Stimulated activated CD4-positive, alpha-beta T cell treated with anti-CD3 and anti-CD28 coated beads, Interleukin-15, amount 100 ng/mL, for 24 hours (primary cell): ENCODE measurements at places on chromosomes 5 and 9.

GRCh38 chr9:87062746-87063145, 115.4 kb upstream of the GAS1 start:
- DNase-seq = no peak

DNA sequence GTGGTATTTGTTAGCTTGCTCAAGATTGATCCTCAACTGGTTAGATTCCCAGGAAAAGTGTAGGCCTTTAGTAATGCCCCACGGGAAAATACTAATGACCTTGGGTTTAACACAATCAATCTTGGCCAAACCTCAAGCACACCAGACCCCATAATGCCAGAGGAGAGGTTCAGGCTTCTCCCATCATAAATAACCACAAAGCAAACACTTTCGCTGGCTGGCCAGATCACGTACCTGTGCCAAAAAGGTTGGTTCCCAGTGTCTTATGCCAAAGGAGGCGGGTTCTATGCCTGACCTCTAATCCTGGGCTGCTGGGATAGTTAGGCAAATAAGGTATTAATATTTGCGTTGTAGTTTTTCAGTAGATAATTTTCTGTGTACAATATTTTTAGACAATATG, 379.2 kb upstream of the CDH18 start:
- no peak for DNase-seq

DNA sequence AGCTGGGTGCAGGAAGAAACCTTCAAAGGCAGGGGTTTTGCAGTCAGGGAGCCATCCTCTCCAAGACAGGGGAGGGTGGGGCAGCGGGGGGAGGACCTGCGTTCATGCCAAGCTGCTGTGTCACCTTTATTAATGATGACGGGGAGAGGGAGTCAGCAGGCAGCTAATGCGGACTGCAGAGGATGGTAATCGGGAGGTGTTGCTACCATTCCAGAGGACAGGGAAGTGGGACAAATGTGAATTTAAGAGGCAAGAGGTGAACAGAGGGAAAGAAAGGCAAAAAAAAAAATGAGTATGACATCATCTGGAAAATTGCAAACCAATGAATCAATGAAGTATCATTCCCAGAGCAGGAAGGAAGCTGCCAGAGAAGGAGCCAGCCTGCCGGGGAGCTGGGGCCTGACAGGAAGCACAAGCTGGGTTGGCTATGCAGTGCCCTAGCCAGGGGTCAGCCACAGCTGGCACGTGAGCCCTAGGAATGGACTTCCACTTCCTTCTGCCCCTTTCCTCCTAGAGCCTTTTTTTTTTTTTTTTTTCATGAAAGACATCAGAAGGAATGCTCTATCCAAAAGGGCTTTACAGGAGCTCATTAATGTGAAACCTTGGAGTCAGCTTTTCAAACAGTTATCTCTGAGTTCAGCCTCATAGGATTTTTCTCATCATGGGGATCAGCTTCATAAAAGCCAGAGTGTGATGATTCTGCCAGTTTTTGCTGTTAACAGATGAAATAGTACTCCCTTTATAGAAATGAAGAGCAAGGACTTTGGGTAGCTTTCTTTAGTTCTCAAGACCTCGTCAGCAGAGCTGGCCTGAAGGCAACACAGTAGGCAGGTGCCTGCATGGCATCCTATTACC, 9.2 kb downstream of the INSYN2B start:
- DNase-seq = no peak

DNA sequence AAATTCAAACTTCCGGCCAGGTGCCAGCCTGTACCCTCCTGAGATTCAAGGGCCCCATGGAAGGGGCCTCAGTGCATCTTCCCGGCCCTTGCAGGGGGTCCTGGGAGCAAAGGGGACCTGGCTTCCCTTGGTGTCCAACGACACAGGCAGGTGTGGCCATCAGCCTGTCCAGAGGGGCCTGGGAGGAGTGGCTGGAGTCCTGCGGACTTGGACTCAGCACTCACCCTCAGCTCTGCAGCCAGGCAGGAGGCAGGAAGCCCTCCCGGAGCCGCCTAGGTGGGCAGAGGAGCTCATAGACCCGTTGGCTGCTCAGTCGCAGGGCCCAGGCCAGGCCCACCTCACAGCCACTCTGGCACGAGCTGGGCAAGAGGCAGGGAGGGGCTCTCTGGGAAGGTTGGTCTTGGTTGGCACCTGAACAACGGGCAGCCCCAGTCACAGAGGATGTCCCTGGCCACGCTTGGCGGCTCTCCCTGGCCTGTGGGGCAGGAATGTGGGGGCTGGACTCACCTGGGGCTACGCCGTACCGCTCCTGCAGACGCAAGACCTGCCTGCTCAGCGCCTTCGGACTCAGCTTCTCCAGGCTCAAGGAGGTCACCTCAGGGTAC, 53.8 kb upstream of the NRARP start:
- no peak for DNase-seq

- DNase-seq = no peak
Observed at GRCh38 chr9:127768698-127769097, 9.8 kb downstream of the SH2D3C start.

DNA sequence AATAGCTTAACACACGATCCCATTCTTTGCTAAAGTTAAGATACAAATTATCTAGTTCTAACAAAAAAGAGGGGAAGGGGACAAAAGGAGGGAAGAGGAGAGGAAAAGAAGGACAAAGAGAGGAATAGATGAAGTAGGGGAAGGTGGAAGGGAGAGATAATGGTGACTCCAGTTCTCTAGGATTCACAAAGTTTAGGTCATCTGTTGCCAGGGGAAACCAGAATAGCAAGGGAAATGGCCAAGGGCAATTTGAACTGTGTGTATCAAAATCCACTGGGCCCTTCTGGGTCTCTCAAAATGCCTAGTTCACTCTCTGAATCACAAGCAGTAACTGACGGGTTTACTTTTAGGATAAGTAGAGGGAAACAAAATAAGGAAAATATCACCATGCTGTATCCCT, 7.6 kb downstream of the SLC24A2 start:
- DNase-seq = no peak

DNA sequence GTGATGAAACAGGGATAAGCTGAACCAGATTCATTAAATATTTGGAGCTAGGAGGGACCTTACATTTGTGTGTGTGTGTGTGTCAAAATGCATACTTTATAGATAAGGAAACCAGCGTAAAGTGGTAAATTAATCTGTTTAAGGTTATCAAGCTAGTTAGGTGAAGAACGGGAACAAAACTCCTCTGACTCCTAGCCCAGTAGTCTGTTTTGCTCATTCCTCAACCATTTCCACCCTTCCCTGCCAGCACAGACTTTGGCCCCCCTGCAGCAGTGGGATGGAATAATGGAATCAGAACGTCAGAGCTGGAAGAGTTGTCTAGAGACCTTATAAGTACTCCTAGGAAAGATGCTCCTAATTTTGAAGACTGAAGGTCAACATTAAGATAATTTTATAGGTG, 6.5 kb downstream of the AGXT2 start:
- DNase-seq = no peak
